ENCODE measurements at places on chromosomes 7 and 10.

GRCh38 chr7:94300176-94300835 lies 94.4 kb upstream of the COL1A2 start:
- DNase-seq: no peak

DNA sequence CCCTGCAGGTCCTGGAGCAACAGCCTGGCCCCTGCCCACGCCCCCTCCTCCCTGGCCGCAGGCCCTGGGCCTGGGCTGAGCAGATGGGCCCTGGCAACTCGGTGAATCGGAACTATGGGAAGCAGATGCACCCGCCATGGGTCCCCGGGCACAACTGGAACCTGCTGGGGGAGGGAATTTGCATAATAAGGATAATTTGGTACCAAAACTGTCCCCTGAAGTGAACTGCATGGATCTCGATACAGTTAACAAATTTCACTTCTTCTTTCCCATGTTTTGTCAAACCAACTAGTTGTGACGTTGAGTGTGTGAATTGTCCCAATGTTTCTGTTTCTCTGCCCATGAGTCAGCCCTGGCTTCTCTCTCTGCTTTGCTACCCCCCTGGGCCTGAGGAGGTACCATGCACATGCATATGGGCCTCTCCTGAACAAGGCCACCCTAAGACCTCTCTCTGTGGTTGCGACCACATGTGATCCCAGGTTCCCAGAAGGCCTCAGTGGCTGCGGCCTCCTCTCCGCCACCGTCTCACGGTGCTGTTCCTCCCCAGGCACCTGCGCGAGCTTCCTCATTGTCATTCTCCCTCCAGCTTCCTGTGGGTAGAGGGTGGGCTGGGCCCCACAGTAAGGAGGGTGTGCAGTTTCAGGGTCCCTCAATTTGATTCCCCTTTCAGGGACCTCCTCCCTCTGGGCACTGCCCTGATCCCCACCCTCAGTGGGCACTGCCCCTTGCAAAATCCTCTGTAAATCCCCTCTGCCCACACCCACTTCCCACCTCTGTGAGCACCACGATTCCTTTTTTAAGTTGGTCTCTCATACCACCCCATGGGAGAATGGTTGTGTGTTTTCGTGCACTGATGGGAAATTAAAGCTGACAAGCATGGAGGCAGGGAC lies 40.0 kb downstream of the FIGNL1 start:
- DNase-seq: peak; percentile 25

- DNase-seq: no peak
Observed at GRCh38 chr7:108808549-108809266, 239.0 kb downstream of the DNAJB9 start.

- DNase-seq: no peak
Observed at GRCh38 chr7:50620433-50620832, 55.2 kb upstream of the DDC start.

DNA sequence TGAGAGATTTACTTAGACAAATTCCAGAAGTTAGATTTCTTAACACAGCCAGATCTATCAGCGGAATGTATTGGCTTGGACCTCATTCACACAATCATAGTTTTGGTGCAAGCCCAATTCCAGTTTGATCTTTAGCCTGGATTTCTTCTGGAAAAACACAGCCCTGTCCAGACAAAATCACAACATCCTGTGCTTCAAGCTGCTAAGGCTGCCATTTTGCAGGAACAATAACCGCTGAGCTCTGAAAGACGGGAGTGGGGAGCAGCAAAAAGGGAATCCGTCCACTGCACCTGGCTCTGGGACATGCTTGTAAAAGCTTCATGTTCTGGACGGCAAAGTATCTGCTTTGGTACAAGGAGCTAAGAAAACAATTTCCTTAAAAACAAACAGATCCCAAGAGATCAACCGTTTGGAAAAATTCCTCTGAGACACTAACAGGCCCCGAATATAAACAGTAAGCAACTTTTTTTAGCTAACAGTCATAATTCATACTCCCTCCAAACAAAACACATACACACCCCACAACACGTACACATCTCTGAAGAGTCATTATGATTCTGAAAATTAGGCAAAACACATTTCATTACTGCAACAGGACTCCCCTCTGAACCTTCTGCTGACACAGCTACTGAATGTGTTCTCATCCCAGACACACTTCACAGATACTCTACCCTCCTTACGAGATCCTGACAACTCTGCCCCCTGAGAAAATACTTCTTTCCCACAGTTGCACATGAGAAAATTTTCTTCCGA lies 32.4 kb downstream of the ITIH5 start:
- DNase-seq: no peak

GRCh38 chr10:55158633-55159032 lies 357.6 kb upstream of the PCDH15 start:
- no peak for DNase-seq

DNA sequence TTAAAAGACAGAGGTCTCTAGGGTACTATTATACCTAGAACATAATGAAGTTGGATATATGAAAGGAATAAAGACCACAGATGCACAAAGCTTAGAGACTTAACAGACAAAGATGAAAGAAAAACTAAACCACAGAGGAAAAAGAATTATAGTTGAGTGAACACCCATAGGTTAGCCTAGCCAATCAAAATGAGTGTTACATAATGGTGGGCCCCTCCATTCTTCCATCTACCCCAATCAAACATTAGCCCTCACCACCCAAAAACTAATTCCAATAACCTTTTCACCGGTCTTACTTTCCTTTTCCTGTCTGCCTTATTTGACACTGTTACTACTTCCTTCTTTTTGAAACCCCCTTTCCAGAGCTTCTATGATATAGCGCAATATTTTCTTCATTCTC lies 130.1 kb downstream of the ELMO1 start:
- no peak for DNase-seq

- no peak for DNase-seq
Observed at GRCh38 chr10:132845041-132845551, 59.1 kb upstream of the NKX6-2 start.

GRCh38 chr7:33457039-33457438 lies 327.7 kb downstream of the BBS9 start:
- no peak for DNase-seq

- no peak for DNase-seq
Observed at GRCh38 chr7:51326656-51327286, 10.2 kb upstream of the COBL start.

Measured in stimulated activated CD8-positive, alpha-beta memory T cell treated with anti-CD3 and anti-CD28 coated beads, Interleukin-15, amount 100 ng/mL, for 48 hours (primary cell).